ENCODE measurements at places on chromosomes 4 and X.

DNA sequence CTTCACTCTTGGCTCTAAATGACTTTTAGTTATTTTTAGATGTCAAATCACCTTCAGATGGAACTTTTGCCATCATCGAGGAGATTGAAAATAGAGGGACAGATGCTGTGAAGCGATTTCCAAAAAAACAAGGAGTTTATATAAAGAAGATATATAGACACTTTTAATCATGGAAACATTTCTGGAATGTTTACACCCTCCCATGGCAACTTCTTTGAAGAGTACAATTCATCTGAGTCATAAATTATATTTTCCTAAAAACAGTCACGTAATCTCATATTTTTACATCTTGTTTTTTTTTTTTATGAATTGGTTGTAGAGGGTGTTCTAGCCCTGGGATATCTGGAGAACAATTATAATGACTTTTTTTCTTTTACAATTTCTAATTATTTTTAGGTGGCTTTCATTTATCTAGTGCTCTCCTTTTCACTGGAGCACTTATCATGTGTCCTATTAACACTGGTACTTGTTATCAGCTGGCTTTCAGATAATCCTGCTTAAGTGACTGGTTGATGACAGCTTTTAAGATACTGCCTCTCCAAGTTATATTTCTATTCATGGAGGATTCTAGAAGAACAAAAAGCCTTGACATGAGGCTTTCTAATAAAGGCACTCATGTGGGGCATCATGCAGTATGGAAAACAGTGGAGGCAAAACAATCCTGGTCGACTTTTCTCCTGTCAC is 24.9 kb downstream of the PCDH7 start:
- DNase-seq: no peak

DNA sequence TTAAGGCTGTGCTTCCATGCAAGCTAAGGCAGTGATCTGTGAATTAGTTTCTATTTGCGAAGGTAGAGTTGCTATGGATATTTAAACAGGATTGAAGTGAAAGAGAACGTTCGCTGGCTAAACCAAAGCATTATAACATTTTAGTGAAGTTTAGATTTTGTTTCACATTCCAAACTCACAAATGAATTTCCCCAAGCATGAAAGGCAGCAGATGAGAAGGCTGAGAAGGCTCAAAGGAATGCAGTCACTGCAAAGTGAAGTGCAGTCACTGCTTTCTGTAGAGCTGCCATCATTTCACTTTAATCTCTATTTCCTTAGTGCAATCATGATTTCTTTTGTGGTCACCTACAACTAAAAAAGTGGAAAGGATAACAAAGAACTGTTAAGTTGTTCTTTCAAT is 334.7 kb upstream of the NR3C2 start:
- no peak for DNase-seq

DNA sequence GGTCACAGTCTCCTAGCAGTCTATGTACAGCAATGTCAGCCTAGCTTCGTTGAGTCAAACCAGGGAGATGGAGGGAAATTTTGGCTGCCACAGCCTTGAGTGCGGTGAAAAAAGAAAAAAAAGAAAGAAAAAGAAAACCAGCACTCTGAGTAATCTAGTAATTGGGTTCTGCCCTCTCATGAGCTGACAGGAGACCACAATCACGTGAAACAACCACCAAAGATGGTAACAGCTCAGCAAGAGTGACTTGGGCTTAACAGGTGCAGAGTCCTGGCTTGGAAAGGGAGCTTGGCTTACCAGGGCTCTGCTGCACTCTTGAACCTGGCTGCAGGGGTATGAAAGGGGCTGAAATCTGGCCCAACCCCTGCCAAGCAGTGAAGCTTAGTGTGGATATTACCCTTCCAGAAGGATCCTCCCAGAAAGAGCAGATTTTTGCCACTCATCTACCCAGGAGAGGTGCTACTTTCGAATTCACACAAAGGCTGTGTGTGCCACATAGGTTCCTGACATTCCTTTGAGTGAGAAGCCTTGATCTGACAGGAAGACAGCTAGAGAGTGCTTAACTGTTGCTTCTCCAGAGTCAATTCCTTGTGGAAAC is 350.3 kb downstream of the PTTG2 start:
- DNase-seq: peak; percentile 81

DNA sequence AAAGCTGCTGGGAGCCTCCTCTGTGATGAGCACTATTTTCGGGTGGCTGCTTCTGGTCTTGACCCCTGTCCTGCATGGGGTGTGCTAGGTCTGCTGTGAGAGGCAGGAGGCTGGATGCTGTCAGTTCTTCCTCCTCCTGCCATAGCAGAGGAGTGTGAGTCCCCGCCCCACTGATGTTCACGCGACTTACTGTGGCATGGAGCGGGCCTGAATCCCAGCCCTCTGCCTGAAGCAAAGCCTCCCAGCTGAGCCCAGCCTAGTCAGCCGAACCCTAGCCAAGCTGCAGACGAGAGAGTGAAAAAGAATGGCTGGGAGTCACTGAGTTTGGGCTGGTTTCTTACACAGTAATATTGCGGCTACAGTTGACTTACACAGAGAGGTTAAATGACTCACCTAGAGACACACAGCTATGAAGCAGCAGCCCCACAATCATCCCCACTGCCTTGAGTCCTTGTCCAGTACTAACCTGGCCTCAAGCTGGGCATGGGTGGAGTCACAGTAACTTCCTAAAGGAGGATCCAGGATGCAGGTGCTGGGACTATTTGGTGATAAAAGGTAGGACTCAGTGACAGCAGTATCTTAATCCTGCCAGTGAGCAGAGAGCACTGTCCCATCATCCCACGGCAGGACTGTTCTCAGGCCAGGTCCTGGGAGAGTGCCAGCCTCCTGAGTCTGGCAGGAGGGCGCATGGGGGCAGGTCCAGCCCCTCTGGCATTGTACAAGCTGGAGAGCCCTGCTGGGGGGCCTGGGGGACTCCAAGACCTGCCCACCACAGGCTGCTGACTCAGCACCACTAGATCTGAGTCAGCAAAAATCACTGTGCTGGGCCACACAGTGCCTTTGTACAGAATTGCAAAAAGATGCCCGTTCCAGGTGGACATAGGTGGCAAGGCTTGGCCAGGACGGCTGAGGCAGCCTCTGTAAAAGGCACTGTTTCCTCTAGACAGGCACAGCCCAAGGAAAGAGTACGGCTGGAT is 60.4 kb upstream of the CRMP1 start:
- DNase-seq: no peak

- no peak for DNase-seq
Observed at GRCh38 chr4:53912766-53913497, 151.5 kb downstream of the CHIC2 start.

- no peak for DNase-seq
Observed at GRCh38 chrX:2521092-2521926, 20.5 kb upstream of the DHRSX start.

DNA sequence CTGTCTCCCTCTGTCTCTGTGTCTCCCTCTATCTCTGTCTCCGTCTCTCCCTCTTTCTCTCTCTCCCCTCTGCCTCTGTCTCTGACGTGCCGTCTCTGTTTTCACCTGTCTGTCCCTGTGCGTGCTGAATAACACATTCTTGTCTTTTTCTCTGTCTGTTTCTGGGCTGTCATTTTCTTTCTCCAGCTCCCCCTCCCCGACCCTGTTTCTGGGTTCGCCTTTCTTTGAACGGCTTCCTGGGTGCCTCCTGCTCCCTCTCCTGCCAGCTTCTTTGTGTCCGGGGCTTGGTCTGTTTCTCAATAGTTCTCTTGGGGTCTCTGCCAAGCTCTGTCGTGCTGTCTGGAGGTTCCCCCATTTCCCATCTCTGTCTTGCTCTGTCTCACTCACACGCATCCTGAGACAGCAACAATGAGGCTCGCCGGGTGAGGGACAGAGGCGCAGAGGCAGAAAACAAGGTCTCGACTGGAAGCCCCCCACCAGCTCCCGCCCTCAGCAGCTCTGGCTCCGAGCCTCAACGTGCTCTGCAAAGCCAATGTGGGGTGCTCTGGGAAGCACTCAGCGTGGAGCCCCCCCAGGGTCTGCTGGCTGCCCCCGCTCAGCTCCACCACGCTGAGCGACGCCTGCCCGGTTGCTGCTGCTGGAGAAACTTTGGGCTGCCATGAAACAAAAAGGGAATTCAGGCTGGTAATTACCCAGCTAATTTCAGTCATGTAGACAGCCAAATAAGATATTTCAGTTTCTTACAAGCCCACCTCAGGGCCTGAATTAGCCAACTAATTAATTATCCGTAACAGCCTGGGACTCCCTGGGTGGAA is 3.4 kb downstream of the CPLX1 start:
- DNase-seq: no peak

- DNase-seq: no peak
Observed at GRCh38 chr4:169268951-169269760, 1.6 kb downstream of the SH3RF1 start.

GRCh38 chr4:127505203-127505602 is 127.6 kb upstream of the INTU start:
- DNase-seq: no peak

DNA sequence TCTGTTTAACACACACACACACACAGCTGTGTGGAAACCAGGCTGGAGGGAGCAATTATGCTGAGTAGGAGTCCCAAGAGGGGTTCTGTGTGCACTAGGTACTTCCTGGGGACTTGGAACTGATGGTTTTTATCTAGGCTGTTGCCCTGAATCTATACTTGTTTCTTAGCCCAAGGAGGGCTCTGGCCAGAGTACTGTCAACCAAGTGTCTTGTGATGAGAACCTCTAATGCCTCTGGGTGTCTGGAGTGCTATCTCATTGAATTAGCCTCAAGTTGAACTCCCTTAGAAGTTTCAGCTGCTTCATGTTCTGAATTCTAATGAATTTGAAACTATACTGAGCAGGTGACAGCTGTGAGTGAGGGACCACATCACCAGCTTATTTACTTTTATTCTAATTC is 16.6 kb downstream of the ARHGAP24 start:
- no peak for DNase-seq

- DNase-seq: no peak
Observed at GRCh38 chrX:9442056-9442455, 22.8 kb upstream of the TBL1X start.

- no peak for DNase-seq
Observed at GRCh38 chr4:66275411-66276038, 605.2 kb upstream of the EPHA5 start.

DNA sequence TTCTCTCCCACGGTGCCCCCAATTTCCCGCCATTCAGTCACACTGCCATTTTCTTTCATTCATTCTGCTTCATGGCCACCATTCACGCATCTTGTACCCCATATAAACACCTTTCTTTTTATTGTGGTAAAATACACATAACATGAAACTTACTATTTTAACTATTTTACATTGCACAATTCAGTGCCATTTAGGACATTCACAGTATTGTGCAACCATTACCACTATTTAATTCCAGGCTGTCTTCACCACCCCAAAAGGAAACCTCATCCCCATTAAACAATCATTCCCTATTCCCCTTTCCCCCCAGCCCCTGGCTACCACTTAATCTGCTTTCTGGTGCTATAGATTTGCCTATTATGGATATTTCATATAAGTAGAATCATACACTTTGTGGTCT is 15.9 kb downstream of the SPACA5 start:
- DNase-seq: no peak
